Activated T-helper 17 cell treated with anti-CD3 and anti-CD28 coated beads, Interleukin-2, amount 50 U/mL, for 72 hours (primary cell): ENCODE measurements at places on chromosomes 4 and X.

DNA sequence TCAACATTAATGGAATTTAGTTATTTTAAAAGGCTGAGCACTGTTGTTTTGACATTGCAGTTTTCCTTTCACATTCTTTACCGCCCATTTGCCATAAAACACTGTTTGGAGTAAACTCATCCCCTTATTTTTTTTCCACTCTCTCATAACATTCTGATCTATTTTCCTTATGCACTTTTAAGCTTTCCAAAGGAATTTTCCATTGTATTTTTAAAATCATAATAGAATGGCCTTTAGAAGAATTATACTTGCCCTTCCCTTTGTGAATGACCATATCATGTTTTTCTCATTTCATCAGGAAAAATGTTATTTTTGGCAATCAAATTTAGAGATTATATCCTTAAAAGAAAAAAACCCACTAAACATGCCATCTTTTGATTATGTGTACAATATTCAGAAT lies 1074.2 kb downstream of the STIM2 start:
- no peak for ATAC-seq

- ATAC-seq: no peak
Measured at GRCh38 chr4:111984169-111984819, 161.0 kb upstream of the FAM241A start.

DNA sequence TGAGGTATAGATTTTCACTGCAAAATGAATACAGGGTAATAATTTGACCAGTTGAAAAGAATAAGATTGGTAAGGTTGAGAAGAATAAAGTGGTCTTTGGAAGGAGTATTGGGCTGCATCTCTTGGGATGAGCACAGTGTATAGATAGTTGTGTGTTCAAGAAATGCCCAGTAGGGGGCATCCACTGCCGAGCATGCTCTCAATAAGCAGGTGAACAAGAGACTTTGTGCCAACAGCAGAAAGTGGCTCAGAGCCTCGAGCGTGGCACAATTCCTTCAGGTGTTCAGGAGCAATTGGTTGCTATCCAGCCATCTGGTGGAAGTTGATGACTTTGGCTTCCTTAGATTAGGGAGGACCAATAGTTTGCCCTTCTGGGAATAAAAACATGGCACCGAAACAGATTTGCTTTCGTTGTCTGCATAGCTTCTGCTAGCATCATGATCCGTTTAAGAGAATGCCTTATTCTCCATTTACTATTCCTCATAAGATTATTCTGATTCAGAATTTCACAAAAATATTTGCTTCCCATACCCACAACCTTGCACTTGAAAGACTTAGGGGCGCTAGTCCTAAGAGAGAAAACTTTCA lies 258.1 kb upstream of the NEIL3 start:
- ATAC-seq: peak; percentile 57

DNA sequence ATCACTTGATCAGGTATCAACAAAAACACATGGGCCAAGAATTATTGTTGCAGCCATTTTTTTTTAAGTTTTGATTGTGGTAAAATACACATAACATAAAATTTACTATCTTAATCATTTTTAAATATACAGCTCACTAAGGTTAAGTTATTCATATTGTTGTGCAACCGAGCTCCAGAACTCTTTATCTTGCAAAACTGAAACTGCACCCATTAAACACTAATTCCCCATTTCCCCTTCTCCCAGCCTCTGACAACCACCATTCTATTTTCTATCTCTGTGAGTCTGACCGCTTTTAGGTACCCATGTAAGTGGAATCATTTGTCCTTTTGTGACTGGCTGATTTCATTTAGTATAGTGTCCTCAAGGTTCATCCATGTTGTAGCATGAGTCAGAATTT lies 126.2 kb upstream of the NDP start:
- ATAC-seq: no peak
